T-cell (primary cell): ENCODE measurements at places on chromosomes 11 and 22.

- DNase-seq = no peak
Observed at GRCh38 chr22:46546466-46547178, 9.2 kb upstream of the CELSR1 start.

DNA sequence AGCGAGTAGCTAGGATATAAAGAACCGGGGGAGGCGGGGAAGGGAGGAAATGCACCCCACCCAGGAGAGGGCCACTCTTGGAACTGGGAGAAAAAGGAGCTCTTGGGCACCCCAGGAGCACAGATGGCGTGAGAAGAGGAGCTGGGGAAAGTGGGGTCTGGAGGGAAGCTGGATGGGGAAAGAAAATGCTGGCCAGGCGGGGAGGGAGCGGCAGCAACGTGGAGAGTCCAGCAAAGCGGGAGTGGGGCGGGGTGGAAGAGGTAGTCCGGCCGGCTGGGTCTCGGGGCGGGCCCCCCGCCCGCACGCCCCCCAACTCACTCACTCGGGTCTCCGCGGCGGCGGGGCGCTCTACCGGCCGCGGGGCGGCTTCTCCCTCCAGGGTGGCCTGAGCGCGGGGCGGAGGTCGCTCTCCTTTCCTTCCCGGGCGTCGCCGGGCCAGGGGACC is 522 bp downstream of the TOB2 start:
- DNase-seq = no peak

DNA sequence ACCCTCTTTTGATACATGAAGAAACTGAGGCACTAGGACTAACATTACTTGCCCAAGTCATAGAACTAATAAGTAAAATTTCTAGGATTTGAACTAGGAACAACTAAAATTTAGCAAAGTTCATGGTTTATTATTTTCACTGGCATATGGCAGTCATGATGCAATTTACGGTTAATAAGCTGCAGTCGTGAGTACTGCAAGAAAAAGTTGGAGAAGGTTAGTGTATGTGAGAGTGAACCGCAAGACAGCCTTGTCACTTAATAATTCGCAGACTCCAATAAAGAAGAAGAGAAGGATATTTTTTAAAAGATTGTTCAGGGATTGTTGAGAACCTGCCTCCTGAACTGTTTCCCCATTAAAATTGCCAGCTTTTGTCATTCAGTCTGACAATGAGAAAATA is 663.4 kb upstream of the TENM4 start:
- no peak for DNase-seq

GRCh38 chr11:62543680-62544444 is 2.7 kb downstream of the AHNAK start:
- no peak for DNase-seq

- DNase-seq = no peak
Observed at GRCh38 chr11:122703541-122704272, 48.2 kb downstream of the UBASH3B start.

DNA sequence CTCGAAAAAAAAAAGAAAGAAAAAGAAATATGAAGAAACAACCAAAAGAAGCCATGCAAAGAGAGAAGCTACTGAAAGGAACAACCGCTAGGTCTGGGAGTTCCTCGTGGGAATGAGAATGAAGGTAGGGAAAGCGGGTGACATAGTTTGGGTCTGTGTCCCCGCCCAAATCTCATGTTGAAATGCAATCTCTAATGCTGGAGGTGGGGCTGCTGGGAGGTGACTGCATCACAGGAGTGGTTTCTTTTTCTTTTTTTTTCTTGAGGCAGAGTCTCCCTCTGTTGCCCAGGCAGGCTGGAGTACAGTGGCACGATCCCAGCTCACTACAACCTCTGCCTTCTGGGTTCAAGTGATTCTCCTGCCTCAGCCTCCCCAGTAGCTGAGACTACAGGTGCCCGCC is 9.7 kb upstream of the TXN2 start:
- DNase-seq = no peak

DNA sequence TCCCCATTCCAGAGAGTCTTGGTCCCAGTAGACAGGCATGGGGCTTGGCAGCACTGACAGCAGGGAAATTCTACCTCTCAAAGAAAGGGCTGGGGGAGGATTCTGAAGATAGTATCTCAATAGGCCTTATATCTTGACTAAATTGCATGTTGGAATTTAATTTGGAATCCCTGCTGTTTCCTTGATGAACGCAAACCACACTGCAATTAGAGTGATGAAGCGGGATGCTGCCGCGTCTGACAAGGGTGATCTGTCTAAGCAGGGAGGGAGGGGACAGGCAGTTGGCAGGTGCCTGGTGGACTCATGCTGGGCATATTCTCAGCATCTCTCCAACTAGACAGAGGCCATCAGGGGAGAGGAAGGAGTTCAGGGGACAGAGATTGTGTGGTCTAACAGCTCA is 48.4 kb downstream of the COMMD9 start:
- DNase-seq = no peak

GRCh38 chr11:81829976-81830375 is 903.7 kb downstream of the FAM181B start:
- DNase-seq = no peak

DNA sequence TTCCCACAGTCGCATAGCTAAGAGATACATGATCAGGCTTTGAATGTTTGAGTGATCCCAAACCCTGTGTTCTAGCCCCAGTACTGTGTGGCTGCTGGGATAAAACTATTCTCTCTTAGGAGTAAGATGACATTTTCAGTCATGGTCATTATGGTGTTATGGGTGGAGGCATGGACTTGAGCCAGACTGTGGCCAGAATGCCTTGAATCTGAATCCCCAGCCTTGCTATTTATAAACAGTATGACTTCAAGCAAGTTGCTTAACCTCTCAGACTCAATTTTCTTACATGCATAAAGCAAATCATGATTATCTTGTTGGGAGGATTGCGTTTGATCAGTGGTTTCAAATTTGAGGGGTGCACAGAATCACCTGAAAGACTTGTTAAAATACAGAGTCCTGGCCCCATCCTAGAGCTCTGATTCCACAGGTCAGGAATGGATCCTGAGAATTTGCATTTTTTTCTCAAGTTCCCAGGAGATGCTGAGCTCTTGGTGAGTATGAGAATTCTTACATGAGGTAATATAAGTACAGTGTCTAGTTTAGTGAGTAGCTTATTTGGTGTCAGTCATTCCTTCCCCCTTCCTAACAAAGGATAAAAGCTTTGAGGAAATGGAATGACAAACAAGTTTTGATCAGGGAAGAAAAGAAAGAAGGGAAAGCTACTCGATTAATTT is 571.7 kb downstream of the METTL15 start:
- no peak for DNase-seq

DNA sequence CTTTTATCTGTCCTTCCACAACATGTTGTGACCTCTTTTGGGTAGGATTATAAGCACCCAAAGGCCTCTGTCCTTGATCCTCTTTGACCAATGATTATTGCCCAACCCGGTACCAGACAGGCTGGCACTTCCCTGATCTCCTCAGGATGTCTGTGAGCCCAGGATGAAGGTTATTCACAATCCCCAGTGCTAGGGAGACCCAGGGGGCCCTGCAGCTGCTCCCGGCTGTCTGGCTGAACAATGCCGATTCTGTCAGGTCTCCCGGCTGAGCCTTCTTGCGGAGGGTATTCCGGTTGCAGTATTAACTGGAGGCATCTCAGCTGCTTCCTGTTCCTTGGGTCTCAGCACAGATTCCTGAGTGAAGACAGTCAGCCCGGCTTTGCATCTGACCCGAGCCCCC is 71.2 kb upstream of the CDON start:
- no peak for DNase-seq

DNA sequence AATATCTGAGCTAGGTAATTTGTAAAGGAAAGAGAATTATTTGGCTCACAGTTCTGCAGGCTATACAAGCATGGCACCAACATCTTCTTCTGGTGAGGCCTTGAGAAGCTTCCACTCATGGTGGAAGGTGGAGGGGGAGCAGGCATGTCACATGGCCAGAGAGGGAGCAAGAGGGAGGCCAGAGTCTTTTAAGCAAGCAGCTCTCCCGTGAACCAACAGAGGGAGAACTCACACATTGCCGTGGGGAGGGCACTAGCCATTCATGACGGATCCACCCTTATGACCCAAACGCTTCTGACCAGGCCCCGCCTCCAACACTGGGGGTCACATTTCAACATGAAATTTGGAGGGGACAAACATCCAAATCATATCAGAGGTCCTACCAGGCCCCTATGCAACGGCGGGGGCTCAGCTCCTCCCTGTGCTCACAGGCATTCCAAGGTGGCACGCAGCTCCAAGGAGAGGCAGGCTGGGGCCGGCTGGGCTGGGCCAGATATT is 4.6 kb downstream of the C11orf96 start:
- DNase-seq = no peak

- no peak for DNase-seq
Observed at GRCh38 chr11:108975641-108976071, 310.8 kb downstream of the DDX10 start.

DNA sequence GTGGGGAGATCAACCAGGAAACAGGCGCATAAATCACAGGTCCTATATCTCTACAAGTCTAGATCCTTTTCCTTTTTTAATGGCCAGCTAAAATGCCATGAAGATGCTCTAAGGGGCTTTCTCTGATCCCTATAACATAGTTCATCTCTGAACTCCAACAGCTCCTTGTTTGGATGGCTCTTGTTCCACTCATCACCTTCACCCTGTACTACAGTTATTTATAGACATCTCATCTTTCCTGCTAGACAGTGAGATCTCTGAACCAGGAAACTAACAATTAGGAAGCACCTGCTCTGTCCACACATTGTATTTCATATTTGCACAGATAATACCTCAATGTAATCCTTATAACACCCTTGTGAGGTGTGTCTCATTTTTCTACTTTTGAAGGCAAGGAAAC is 31.6 kb downstream of the KCNA4 start:
- DNase-seq = no peak

GRCh38 chr11:111220721-111221120 is 24.8 kb upstream of the POU2AF2 start:
- DNase-seq = no peak

DNA sequence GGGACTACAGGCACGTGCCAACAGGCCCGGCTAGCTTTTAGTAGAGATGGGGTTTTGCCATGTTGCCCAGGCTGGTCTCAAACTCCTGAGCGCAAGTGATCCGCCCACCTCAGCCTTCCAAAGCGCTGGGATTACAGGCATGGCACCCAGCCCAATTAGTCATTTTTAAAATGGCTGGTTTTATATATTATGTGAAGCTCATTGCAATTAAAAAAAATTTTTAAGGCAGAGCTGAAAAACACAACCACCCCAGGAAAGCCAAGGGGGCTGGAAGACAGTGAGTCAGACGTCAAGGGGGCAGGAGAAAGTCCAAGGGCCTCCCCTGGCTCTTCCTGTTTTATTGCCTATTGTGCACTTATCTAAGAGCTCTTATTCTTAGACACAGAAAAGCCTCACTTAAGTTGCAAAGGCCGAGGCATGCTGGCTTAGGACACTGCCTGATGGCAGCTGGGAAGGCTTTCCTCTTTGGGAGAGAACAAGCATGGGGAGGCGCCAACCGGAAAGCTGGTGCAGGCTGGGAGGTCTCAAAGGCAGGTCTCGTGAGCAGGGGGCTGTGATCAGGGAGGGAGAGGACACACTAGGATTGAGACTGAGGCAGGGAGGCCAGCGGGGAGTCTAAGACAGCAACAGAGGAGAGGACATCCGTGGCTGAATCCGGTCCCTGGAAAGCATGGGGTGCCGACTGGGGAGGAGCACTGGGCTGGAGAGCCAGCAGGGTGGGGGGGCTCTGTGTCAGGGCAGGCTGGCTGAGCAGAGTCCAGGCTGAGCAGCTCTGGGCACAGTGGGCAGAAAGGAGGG is 11.1 kb upstream of the OSM start:
- DNase-seq = no peak

GRCh38 chr22:29014293-29014692 is 47.3 kb downstream of the C22orf31 start:
- no peak for DNase-seq

DNA sequence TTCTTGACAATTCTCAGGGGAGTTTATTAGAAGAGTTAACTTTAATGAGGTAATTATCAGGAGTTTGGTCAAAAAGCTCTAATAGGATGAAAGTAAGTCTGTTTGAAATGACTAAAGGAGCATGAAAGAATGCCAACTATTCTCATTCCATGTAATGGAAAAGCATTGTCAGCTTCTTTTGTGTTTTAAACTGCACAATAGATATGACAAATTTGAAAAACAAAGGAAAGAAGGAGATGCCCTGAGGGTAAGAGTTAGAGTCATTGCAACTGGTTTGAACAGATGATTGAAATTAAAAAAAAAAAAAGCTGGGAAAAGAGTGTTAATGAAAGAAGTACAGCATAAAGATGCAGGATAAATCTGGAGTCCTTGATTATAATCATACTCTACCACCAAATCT is 296.8 kb upstream of the FOLH1 start:
- no peak for DNase-seq

DNA sequence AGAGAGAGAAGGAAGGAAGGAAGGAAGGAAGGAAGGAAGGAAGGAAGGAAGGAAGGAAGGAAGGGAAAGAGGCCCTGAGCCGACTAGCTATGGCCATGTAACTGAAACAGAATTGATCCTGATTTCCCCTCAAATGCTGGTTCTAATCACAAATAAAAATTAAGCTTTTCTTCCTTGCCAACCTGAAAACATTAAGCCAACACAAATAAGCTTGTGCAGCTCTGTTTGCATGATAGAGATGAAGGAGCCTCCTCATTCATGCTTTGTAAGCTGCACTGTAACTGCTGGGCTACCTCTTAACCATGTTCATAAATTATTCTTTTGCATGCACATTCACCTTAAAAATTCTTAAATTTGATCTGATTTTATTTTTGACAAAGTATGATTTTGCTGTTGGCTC is 27.7 kb upstream of the APOL5 start:
- DNase-seq = no peak

DNA sequence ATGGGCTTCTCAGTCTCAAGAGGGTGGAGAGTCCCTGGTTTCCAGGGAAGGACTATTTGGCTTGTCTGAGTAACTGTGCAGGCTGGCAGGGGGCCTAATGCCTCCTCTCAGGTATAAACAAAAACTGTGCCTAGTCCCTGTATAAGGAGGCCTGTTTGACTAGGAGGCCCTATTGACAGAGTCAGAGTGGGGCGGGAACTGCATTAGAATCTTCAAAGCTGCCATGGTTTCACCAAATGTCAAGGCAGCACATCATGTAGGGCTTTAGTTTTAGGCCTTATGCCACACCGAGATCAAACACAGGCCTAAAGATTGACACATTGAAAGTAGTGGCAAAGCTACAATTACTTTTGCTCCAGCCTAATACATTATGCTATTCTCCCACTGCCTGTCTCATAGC is 611.5 kb upstream of the B3GAT1 start:
- DNase-seq = no peak

GRCh38 chr11:122869622-122870021 is 12.9 kb upstream of the JHY start:
- no peak for DNase-seq

- DNase-seq = no peak
Observed at GRCh38 chr11:95084509-95084908, 5.1 kb upstream of the ENDOD1 start.

- no peak for DNase-seq
Observed at GRCh38 chr11:31882951-31883392, 71.8 kb upstream of the PAX6 start.

GRCh38 chr11:117333917-117334316 is 6.3 kb downstream of the CEP164 start:
- no peak for DNase-seq
